ENCODE measurements at places on chromosomes 1 and 21.

- peak; percentile 39 for DNase-seq
Observed at GRCh38 chr1:41399145-41399795, 38.0 kb downstream of the FOXO6 start.

GRCh38 chr1:199735660-199736059 is 291.9 kb upstream of the NR5A2 start:
- no peak for DNase-seq

DNA sequence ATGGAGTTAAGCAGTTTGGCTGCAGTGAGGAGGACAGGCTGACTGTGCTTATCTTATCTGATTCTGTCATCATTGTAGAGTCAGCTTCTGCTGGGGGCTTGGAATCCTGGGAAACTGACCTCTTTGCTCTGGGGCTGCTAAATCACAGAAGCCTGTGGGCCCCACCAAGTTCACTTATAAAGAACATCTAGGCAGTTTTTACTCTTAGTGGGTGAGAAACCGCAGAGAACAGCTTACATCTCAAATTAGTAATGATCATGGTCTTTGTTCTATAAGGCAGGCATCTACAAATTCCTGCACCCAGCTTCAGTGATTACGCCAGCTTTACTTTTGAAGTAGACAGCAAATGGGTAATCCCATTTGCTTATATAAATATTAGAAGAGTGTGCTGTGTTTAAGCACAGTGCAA is 75.7 kb downstream of the ZC3H11B start:
- DNase-seq: no peak

- DNase-seq: no peak
Observed at GRCh38 chr1:6958407-6959030, 173.3 kb downstream of the CAMTA1 start.

GRCh38 chr21:28482657-28483056 is 510.0 kb downstream of the LTN1 start:
- DNase-seq: no peak

GRCh38 chr1:42825036-42825851 is 8.0 kb upstream of the SVBP start:
- no peak for DNase-seq

DNA sequence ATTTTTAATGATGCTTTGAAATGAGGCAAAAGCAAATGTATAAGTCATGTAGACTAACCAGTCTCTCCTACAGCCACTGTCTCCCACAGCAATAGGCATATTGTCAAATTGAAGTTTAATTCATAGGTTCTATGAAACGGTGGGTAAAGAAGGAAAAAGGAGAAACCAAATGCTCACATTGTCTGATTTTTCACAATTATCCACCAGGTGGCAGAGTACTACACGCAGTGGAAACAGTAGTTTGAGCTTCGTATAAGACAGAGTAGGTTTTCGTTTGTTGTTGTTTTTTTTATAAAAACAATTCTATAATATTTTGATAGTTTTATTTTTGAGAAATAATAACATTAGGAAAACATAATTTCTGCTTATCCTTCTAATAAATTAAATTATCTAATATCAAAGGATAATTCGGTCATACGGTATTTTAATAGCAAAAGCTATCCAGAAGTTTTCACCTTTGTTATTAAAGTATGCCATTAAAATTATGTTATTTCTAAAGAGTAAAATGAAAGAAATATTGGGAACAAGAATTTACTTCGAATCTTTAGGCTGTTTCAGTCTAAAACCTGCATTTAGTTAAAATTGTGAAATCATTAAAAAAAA is 39.1 kb downstream of the TYW3 start:
- DNase-seq: no peak

DNA sequence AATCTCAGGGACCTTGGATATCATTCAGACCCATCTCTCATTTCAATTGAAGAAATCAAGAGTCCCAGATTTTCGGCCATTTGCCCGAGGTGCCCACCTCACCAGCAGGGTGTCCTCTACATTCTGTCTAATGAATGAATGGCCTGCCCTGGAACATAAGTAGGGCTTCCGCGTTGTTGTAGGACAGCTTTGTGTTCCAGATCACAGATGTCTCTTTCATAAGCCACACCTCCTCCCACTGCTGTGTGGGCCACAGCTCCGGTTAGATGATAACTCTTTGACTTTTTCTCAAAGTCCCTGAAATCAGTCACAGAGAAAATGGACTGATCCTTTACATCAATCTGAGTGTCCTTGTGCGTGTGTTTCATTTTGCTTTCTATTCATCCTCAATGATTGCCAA is 144.4 kb downstream of the RGS7 start:
- DNase-seq: no peak

DNA sequence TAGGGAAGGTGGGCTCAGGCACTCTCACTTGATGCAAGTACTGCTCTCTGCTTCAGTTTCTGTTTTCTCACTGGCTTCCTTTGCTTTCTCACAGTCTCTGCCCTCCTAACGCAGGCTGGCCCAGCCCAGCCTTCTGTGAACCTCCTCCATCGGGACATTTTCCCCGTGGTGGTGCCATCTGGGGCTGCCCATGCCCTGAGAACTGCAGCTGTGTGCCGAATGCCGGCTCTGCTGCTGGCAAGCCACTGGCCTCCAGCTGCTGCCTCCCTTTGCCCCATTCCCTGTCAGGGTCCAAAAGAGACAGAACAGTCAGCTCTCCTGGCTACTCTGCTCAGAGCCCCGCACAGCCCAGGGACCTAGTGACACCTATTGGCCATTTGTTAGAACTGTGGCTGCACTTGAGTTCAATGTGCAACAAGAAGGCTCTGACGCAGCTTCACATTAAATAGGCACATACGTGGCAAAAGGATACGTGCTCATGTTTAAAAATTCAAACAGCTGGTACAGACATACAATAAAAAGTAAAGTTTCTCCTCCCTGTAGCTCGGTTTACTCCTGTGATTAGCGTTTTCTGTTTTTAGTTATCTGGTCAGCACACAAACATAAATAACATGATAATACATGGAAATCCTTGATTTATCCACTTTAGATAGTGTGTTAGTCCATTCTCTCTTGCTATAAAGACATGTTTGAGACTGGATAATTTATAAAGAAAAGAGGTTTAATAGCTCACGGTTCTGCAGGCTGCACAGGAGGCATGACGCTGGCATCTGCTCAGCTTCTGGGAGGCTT is 46.6 kb downstream of the FCRL5 start:
- peak; percentile 23 for DNase-seq

DNA sequence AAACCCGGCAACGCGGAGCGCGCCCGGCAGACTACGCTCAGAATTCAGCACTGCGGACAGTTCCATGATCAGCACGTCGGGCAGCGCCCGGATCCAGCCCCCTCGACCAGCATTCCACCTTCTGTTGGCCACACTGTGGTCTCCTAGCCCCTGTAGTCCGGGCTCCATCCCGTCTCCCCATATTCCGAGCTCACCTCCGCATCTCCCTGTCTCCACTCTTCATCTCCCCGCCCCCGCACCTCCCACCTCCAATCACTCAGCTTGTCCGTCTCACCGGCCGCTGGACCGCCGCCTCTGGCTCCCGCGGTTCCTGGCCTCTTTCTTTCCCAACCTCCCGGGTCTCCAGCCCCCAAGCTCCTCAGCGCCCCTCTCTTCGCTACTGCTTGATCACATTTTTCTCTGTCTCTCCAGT is 500 bp downstream of the EPHA10 start:
- DNase-seq: peak; percentile 31

DNA sequence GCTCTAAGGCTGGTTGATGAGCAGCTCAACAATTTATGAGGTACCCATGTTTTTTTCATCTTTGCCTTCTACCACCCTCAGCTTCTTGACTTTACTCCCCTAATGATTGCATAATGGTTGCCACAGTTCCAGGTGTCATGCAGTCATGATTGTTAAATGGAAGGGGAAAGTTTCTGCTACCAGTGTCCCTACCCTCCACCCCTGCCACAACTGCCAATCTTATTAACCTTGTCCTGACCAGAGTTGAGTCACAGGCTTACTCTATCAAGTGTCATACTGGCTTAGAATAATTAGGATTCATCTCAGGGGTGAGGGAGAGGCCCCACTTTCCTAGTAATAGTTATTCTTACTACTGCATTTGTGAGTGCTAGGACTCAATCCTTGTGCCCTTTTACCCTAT is 7.9 kb upstream of the FUBP1 start:
- DNase-seq: no peak

- no peak for DNase-seq
Observed at GRCh38 chr1:203219171-203219570, 10.3 kb downstream of the CHIT1 start.

- no peak for DNase-seq
Observed at GRCh38 chr1:50476800-50477199, 53.6 kb upstream of the DMRTA2 start.

DNA sequence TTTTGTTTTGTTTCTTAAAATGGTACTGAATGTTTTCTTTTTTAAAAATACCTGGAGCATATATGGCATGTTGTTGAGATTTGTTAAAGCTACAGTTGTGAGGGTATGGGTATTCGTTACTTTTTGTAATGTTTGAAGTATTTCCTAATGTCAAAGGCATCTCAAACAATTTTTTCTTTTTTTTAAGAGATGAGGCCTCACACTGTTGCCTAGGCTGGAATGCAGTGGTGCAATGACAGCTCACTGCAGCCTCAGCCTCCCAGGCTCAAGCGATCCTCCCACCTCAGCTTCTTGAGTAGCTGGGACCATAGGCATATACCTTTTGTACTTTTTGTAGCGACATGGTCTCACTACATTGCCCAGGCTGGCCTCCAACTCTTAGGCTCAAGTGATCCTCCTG is 16.1 kb downstream of the CLCN6 start:
- DNase-seq: no peak

GRCh38 chr1:89804642-89805237 is 16.1 kb upstream of the LRRC8D start:
- DNase-seq: peak; percentile 83

DNA sequence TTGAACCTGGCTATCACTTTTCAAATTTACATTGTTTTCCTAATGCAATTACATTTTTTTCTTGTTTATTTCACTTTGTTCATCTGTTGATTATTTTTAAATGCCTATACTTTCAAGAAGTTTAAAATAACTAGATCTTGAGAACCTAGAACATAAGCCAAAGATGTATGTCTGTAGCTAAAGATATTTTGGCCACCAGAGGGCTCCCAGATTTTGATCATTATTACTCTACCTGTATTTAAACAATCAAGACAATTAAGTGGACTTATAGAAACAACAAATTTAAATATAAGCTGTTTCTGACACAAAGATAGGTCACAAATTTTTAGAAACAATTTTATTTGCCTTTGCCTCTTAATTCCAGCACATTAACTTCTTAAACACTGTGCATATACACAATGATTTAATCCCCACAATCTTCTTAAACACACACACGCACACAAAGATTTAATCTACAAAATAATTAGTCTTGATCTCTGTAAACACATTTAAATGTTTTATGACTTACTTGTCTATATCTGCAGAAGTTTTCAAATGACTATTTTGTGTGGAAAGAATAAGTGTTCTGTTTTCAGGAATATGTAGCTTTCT is 380.0 kb downstream of the DSCAM start:
- DNase-seq: no peak

GRCh38 chr21:21387916-21388315 is 389.7 kb downstream of the NCAM2 start:
- no peak for DNase-seq

DNA sequence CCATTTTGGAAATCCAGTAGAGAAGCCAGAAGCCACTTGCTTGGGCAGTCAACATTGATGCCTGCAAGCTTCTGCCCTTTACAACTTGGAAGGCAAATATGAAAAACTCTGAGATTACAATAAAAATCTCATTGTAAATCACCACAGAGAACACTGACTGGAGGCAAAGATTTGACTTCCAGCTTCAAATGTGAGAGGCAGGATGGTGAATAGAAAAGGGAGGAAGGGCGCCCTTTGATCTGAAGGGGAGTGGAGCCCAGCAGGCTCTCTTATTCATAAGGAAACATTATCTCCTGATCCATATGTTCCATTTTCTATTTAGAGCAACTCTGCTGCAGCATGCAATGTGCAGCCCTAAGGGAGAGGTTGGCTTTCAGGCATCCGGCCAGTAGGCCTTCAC is 348.3 kb downstream of the AJAP1 start:
- DNase-seq: no peak

DNA sequence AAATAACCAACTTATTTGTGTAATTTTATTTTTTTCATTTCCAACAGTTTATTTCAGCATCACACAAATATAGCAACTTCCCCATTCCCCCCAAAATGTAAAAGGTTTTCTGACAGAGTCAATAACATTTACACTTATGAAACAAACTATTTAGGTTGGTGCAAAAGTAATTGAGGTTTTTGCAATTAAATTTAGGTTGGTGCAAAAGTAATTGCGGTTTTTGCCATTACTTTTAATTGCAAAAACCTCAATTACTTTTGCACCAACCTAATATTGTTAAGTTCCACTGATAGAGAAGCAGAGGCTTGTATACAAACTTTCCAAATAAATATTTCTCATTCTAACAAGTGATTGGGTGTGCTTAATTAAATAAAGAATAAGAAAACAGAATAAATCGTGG is 270.9 kb upstream of the DUSP10 start:
- DNase-seq: no peak

DNA sequence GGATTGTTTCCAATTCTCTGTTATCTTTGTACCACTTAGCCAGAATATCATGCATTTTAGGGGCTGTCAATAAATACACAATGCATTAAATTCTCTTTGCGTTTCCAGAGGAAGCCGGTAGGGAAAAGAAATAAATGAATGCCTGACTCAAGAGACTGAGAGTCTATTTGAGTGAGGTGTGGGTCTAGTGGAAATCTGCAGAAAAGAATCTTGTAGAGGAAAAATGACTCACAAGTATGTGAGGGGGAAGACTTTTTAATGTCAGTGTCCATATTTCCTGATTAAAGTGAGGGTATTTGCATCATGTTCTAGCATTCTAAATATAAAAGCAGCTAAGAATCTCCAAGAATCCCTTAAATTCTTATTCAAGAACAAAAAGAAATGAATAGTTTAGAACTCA is 271.1 kb downstream of the PTPRC start:
- no peak for DNase-seq

- no peak for DNase-seq
Observed at GRCh38 chr1:71796006-71796405, 486.3 kb downstream of the NEGR1 start.

GRCh38 chr21:41403331-41403730 is 22.7 kb upstream of the MX1 start:
- DNase-seq: no peak

DNA sequence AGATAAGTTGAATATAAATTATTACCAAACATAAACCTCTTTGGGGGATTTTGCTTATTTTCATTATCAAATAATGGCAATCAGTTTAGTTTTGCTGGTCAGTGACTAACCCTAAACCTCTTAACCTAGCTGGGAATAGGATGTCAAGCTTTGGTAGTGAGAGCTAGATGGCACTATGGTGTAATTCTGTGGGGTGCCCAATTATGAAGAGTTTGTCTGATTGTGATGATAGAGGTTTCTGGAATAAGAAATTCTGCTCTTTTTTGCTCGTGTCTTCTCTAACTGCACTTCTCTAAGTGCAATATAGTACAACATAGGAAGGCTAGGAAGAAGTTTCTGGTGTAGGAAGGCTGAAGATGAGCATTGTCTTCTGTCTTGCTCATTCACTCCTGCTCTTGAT is 59.8 kb downstream of the XCL1 start:
- no peak for DNase-seq

- DNase-seq: no peak
Observed at GRCh38 chr1:55154616-55155015, 60.5 kb downstream of the USP24 start.
